ENCODE measurements at places on chromosomes 5 and 9. TPM values are rescaled to one million over a fixed set of nuclear protein-coding genes. Genes with fewer than 3 reads are reported as not detected.

Gene ANKRD31
- total RNA-seq, result 0.05 TPM

DNA sequence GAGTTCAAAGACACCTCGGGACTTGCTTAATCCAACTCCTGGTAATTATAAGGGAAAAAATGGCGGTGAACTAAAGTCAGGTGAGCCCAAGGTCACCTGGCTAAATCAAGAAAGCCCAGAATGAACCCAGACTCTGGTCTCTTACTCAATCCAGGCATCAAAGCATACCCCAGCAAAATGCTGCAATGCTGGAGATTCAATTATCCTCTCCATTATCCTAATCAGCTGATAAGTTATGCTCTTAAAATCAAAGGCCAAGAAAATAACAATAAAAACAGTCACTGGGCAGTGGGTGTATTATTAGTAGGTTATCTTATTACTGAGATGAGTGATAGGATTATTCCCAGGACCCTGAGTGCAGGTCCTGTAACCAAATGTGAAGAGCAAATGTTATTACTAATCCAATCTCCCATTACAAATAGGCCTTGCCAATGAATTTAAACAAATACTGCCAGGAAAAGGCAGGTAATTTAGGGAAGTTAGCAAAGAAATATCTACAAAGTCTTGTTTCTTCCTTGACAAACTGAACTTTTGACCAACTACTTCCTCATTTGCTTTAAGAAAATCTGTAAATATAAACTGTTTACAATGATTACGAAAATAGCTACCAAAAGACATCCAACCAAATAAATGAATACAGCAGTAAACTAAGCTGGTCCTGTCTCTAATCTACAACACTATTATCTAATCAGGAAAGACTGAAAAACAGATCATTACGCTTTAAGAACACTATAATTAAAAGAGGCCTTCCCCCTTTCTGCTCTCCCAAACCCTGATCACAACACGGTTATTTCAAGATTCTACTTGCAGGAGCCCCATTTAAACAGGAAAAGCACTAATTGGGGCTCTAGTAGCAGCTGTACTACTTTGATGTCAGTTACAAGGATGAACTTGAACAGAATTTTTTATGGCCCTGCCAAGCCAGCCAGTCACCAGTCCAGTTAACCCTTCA lies 103.2 kb downstream of the MED27 start:
- H3K4me3 ChIP-seq, result no peak overlapping the region
- no peak for DNase-seq
- H3K27me3 ChIP-seq, result no peaks in the 10 kb centered on the region

DNA sequence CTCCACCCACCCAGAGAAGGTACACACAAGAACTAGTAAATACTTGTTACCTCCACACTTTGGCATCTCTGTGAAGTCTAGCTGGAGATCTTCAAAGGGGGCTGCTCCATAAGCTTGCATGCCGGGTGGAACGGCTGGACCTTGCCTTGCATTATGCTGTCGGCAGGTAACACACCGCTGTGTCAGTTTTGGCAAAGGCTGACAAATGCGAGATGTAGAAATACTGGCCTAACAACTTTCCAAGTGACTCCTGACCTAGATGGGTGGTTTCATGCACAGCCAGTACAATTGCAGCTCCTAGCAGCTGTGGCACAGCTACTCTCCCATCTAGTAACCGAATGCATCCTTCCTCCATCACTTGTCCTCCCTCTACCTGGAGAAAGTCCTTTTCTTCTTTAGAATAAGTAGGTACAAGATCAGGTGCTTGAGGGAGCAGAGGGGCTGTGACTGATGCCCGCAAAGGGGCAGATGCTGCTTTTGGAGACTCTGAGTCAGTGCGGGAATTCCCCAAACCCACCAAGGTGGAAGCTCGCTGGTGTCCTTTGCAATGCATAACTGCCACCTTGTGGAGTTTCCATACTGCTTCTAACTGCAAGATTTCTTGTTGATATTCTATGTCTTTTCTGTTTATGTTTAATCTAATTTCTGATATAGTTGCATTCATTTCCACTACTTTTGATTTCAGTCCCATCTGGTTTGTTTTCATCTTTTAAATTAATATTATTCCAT lies 78.4 kb downstream of the TMEM161B start:
- H3K4me1 ChIP-seq, result no peaks in the 10 kb centered on the region
- no peaks in the 10 kb centered on the region for H3K36me3 ChIP-seq
- no peak for DNase-seq
- H3K4me3 ChIP-seq, result no peak overlapping the region

DNA sequence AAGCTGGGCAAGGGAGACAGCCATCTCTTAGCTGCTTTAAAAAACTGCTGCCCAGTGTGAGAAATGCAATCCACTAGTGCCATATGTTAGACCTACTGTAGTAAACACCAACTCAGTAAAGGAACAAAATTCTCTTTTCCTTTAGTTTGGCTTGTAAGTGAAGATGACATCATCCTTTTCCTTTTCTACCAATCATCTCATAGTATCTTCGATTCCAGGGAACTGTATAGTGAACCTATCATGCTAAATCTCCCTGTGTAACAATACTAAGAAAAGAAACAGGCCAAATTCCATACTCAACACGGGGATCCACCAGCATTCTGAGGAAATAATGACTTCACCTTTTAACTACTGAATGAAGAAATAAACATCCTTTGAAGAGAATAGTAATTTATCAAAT lies 100.1 kb downstream of the RAPGEF6 start:
- H3K4me3 ChIP-seq, result no peak overlapping the region
- H3K27ac ChIP-seq, result no peak overlapping the region
- no peaks in the 10 kb centered on the region for H3K36me3 ChIP-seq

DNA sequence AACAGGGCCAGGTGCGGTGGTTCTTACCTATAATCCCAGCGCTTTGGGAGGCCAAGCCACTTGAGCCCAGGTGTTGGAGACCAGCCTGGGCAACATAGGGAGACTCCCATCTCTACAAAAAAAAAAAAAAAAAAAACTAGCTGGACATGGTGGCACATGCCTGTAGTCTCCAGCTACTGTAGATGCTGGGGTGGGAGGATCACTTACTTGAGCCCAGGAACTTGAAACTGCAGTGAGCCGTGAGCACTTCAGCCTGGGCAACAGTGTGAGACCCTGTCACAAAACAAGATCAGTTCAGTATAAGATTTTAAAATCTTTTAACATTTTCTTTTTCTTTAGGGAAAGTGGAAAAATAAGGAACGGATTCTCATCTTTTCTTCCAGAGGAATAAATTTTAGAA lies 2.5 kb downstream of the BRIX1 start:
- H3K36me3 ChIP-seq, result no peaks in the 10 kb centered on the region
- no peak overlapping the region for H3K4me3 ChIP-seq
- no peak for DNase-seq
- H3K27ac ChIP-seq, result no peak overlapping the region
- H3K4me1 ChIP-seq, result peaks cover 20% of the 10 kb centered on the region

- H3K4me1 ChIP-seq, result no peaks in the 10 kb centered on the region
- no peaks in the 10 kb centered on the region for H3K36me3 ChIP-seq
- H3K4me3 ChIP-seq, result no peak overlapping the region
- no peaks in the 10 kb centered on the region for H3K27me3 ChIP-seq
- no peak overlapping the region for H3K27ac ChIP-seq
These were observed 14.2 kb upstream of the PPP1R2B start for GRCh38 chr5:156835905-156836304.

DNA sequence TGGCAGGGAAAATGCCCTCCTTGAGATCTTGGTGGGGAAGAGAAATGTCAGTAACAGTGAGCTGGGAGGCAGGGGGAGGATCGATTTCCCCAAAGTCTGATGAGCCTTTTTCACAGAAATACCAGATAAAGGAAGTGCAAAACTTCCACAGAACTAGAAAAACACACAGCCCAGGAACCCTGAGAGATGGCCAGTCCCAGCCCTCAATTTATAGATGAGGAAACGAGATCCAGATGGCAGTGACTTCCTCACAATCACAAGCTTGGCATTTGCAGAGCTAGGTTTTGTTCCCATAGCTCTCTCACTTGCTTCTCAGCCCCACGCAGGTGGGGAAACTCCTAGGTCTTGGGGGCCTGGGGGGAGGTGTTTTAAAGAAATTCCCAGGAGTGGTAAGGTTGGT lies 3.8 kb upstream of the GGTA1 start:
- H3K36me3 ChIP-seq, result no peaks in the 10 kb centered on the region
- no peak for DNase-seq
- H3K4me1 ChIP-seq, result peaks cover 10% of the 10 kb centered on the region

DNA sequence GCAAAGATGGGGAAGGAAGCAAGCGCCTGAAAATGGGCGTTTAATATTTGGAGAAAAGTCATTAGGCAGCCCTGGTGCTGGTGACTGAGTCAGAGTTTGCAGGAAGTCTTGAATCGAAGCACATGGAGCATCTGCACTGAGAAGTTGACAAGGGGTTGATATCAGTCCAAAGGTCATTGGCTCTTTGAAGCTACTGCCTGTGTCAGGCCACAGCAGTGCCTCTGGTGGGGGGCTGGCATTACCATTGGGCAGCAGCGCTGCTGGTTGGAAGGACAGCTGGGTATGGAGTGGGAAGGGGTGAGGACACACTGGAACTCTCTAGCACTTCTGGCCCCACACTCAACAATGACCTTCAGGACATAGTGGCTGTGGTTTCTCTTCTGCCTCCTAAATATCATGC lies 150.4 kb upstream of the ERCC6L2 start:
- no peak overlapping the region for H3K4me3 ChIP-seq
- peaks cover 3% of the 10 kb centered on the region for H3K4me1 ChIP-seq
- no peaks in the 10 kb centered on the region for H3K27me3 ChIP-seq
- no peaks in the 10 kb centered on the region for H3K36me3 ChIP-seq

Gene SPINK6
- 0.45 TPM for total RNA-seq

Gene LHX3
- not detected for total RNA-seq

Data from colonic mucosa (tissue), 4 donors.